Activated CD4-positive, alpha-beta memory T cell treated with anti-CD3 and anti-CD28 coated beads, Interleukin-2, amount 10 ng/mL, durations not matched to agents 7 days and 5 days (primary cell): ENCODE measurements at places on chromosomes 3 and 15.

- DNase-seq: no peak
These were observed 194.6 kb downstream of the SOX2 start for GRCh38 chr3:181906338-181906737.

- no peak for DNase-seq
These were observed 43.4 kb upstream of the CLRN1 start for GRCh38 chr3:151015767-151016477.

GRCh38 chr3:158369279-158369678 is 201.7 kb upstream of the MLF1 start:
- no peak for DNase-seq

DNA sequence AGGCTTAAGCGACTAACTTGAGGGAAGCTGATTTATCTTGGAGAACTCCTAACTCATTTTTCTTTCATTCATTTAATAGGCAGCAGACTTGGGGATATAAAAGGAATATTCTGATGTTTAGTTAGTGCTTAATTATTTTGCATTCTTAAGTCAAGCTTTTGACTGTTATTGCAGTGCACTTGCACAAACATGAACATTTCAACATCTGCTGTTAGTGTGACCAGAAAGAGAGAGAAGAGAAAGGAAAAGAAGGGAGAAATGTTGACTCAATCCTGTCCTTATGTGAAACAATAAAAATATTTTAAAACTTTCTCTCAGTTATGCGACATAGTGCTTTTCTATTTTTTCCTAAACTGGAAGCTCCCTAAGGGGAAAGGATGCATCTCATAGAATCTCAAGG is 507.8 kb downstream of the LPP start:
- DNase-seq: no peak

DNA sequence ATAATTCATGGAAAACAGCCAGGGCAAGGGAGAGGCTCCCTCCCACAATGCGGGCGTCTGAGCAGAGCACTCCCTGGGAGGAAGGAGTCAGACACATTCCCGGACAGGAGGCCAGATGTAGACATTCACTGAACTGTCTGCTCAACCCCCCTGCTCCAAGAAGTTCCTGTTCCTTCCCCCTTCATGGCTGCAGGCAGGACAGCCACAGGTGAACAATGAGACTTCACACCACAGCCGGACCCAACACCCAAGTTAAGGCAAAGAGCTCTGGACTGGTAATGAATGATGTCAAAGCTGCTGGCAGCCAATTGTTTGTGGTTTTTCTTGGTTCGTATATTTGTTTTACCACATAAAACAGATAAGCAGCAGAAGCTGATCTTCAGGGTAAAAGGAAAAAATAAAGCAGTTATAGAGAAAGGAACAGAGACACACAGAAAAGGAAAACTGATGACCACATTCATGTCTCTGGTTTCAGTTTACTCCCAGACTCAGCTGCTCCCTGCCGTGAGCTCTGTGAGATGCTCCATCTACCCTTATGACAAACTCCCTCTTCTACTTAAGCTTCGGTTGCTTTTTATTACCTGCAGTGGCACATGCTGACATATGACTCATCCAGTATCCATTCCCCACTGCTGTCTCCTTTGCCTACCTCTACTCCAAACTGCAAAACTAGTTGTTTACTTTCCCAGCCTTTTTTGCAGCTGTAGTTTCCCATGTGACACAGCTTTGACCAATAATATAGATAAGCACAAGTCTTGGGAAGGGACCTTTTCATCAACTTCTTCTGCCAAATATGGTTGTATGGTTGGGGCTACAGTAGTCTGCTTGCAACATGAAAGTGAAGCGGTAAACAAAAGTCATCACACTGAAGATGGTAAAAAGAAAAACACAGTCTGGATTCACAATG is 33.1 kb downstream of the DZIP1L start:
- DNase-seq: peak; percentile 34

DNA sequence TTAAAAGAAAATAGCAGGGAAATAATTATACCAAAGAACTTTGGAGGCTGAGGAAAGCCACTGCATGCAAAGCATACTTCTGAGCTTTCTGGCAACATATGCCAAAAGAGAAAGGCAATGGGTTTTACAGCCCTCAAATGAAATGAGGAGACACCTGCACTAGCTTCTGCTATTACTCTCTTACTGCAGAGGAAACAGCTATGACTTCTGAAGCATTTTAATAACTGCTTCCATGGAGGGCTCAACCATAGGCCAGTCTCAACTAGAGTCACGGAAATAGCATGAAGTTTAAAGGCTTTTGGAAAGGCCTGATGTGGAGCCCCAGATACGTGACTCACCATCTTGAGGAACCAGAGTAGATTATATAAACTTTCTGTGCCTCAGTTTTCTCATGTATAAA is 114.8 kb downstream of the OXNAD1 start:
- no peak for DNase-seq

DNA sequence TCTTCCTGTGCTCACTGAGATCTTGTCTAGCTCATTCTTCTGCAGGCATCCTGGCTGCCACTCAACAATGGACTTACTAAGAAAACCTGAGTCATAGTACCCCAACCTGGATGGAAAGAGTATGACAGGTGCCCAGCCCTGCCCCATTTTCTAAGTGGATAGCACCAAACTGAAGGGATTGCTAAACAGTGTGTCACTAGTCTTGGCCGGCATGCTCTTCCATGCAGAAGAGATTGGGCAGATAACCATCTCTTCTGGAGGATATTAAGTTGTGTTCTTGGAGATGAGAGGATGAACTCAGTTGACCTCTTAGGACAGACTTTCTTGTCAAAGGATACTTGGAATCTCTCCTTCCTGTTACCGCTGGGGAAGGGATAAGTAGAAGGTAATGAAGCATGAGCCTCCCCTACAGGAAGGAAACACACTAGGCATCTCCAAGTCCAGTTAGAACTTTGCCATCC is 797.5 kb downstream of the AGBL1 start:
- DNase-seq: no peak

- no peak for DNase-seq
These were observed 98.2 kb downstream of the IGF1R start for GRCh38 chr15:98746375-98747155.

DNA sequence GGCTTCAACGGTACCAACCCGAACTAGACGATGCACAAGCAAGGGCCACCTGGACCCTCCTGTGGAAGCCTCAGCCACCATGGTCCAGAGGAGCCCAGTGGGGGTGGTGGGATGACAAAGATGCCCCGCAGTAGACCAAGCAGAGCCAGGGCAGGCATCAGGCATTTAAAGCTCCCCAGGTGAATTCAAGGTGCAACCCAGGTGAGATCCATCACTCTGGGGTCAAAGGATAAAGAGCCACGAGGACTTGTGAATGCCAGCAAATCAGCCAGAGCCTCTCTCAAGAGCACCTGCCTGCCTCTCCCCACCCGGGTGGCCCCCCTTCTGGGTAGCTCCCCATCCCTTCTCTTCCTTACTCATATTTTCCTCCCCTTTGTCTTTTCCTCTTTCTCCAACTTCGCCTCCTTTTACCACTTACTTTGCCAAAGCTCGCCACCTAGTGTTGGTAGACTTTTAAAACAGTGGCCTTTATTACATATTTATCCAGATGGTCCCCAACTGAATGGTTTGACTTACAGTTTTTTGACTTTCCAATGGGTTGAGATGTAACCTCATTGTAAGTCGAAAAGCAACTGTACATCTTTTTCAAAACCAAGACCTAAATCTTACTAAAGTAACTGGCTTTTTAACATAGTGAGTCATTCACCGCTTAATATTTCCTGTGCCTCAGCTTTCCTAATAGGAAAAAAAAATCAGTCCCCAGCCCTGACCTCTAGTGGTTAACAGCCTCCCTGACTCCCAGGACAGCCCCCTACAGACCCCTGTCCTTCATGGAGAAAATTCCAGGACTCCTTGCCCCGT is 18.8 kb downstream of the PLA2G4F start:
- DNase-seq: no peak

GRCh38 chr15:100968050-100968966 is 49.2 kb downstream of the LRRK1 start:
- DNase-seq: no peak

GRCh38 chr15:101309436-101310160 is 14.6 kb upstream of the SNRPA1 start:
- DNase-seq: peak; percentile 11

DNA sequence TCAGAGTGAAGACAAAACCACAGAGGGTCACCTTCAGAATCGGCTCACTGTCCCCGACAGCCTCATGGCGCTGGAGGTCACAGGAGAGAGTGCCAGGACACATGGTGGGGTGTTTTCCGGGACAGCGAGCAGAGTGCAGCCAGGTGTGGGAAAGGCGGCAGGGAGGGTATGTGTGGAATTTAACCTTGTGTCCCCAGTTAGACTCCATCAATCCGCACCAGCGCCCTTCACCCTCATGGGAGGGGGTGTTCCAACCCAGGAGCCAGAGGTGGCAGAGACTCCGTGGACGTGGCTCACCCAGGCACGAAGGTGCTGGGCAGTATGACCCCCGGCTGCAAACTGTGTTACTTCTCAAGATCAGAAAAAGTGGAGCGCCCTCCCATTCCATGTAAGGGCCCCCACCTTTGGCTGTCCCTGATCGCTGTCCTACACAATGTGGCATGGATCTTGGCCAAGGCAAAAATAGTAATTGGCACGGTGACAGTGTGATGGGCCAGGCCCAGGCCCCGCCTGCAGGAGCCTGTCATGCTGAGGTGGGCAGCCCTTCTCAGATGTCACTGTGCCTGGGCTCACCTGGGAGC is 190.3 kb downstream of the XXYLT1 start:
- no peak for DNase-seq

- no peak for DNase-seq
These were observed 7.2 kb downstream of the MAP2K5 start for GRCh38 chr15:67549736-67550135.

DNA sequence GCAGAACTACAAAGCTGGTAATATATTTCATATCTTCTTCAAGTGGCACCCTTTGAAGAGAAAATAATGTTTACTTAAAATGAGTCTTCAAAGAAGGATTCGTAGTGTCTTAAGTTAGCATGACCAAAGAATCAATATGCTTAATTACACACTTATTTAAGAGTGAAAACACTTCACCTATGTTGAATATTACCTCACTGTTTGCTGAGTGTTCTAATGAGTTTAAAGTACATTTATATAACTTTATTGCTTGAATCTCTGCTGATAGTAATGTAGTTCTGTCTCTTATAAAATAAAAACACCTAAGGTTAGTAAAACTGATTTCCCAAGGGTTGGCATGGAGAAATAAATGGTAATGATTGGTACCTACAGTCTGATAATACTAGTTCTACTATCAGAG is 143.3 kb upstream of the SLC2A2 start:
- no peak for DNase-seq

- no peak for DNase-seq
These were observed 90.3 kb downstream of the AKAP13 start for GRCh38 chr15:85470563-85471271.

DNA sequence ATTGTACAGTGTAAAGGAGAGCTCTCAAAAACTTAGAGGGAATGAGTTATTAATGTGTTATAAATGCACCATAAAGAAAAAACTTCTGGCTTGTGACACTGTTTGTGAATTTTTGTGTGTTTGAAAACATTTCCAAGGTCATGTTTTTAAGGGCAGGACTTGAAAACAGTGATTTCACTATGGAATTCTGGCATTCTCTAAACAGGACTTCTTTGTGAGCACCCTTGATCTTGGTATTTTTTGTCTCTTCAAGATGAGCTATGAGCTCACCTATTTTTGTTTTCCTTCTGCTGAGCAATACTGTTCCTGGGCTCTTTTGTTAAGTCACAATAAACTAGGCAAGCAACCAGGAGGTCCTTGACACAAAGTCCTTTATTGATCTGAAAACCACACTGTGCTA is 284.4 kb downstream of the RBMS3 start:
- DNase-seq: no peak

DNA sequence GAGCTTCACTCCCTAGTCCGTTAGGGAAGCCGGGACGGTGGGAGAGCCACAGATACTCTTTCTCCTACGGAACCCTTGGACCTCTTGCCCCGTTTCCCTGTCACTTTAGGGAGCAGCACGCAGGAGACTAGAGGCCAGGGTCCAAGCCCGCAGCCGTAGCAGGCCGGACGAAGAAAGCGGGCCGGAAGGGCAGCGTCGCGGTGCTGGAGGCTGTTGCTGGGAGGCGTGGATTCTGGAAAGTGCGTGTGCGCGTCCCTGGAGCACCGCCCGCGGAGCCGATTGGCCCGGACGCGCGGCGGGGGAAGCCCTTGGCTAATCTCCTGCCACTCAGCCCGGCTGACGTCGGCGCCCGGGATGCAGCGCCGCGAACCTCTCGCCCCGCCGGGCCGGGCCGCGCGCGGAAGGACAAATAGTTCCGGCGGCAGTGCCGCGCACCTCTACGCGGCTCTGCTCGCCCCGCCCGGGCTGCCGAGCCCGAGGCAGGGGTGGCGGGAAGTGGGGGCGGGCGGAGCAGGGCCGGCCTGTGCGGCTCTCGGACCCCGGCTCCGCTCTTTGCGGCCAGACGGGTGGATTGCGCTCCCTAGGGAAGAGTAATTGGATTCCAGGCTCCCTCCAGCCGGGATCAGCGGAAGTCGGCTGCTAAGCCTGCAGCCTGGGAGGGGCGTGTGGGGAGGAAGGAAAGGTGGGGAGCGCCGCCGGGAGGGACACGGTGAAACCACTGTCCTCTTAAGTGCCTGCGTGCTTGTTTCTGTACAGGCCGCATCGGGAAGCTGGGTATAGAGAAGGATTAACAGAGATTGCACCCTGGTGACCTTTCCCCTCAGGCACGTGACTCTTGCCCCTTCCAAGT is 31.3 kb upstream of the TCF12 start:
- DNase-seq: peak; percentile 80

DNA sequence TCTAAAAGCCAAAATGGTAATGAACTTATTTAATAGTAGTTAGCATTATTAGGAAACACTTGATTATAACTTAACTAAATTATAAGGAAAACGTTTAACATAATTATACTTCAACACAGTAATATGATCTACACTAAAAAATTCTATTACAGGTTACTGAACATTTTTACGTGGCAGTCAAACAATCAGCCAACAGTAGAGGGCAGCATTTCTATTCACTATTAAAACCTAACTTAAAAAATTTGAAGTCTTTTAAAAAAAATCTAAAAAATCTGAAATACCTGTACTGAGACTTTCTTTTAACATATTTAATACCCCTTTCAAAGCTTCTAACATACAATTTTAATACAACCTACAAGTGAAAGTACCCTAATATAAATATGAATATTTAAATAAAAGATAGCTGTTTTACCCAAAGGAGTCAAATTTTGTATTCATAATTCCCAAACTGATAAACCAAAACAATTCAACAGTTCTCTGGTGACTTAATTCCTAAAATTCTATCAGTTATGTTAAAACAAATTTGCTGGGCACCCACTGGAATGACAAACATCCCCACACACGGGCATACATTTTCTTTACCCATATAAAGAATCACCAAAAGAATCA is 41.5 kb downstream of the DLG1 start:
- DNase-seq: peak; percentile 31

GRCh38 chr3:31523543-31523942 is 9.2 kb upstream of the STT3B start:
- no peak for DNase-seq
